ENCODE measurements at places on chromosomes 11 and 22.
A peak's percentile ranks its signal among the peaks of the same experiment; 100 is the strongest.

GRCh38 chr11:35126000-35126878 lies 12.7 kb upstream of the CD44 start:
- no peak for DNase-seq

GRCh38 chr22:38706101-38706900 lies 557 bp downstream of the GTPBP1 start:
- peak; percentile 36 for DNase-seq

GRCh38 chr22:38051900-38052862 lies 5.0 kb upstream of the PICK1 start:
- DNase-seq, result peak; percentile 94

- DNase-seq, result peak; percentile 51
Observed at GRCh38 chr11:75154646-75155569, 4.0 kb downstream of the SLCO2B1 start.

DNA sequence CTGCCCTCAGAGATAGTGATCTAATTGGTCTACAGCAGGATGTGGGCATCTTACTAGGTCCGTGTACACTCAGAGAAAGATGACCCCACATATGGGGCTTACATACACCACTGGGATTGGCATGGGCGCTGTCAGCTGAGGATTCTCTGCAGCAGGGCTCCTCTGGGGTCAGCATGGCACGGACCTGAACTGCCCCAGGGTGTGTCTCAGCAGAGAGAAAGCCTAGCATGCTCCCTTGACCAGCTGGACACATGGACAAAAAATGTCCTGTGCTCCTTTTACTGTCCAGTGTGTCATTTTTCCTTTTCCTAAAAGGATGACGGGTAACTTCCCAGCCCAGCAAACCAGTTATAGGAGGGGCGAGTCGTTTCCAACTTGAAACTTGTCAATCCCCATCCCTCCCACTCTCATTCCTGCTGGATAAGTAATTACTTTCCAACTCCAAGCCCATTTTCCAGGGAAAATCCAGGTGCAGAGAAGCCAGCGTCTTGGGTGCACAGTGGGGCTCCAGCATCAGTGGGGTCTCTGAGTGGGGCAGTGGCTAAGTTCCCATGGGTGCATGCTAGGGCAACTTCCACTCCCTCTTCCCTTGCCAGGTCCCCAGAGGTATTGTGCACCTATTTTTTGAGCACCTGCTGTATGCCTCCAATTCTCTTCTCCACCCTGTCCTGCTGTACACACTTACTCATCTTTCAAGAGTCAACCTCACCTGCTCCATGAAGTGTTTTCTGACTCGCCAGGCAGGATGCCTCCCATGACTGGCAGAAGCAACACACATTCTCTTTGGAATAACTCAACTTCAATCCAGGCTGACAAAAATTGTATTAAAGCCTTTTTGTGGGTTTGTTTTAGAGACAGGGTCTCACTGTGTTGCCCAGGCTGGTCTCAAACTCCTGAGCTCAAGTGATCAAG lies 5.0 kb downstream of the VSTM5 start:
- DNase-seq, result no peak

DNA sequence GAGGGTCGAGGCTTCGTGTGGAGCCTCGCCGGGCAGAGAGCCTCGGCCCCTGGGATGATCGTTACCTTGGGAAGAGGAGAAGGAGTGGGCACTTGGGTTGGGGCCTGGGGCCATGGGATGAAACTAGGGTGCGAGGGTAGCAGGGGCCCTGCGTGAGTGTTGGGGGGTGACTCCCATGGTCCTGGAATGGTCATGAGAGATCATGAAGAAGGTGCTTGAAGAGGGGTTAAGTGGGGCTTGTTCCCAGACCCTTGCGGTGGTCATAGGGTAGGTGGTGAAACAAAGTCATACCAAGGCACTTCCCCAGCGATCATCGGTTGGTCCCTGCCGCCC lies 284 bp downstream of the CCS start:
- no peak for DNase-seq

GRCh38 chr11:7467652-7468051 lies 17.7 kb upstream of the OLFML1 start:
- no peak for DNase-seq

DNA sequence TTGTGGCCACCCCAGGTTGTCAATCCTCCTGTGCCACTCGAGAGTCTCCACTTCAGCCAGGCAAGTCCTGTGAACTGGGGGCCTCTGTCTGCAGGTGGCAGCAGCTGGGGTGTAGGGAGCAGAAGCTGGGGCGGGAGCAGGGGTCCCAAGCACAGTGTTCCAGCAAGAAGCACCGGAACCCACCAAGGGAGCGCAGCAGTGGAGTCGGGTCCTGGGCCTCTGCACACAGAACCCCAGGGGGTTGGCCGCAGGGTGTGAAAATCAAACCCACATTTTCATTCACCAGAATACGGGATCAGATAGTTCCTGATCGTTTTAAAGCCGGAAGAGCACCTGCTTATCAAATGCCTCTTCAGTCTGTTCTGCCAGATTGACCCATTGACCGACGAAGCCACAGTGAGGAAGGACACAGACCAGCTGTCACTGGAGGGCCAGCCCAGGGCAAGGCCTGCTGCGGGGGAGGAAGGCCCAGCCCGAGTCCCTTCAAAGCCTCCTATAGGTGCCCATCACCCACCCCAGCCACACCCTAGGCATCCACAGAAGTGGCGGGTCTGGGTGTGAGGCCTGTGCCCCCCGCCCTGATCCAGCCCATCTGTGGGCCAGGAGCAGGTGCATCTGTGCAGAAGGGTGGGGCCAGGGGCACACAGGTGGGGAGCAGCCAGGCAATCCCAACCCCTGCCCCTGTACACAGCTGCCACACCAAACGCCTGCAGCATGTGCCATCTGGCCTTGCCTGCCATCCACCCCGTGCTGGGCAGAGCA lies 34.1 kb downstream of the RSPH14 start:
- DNase-seq, result no peak

DNA sequence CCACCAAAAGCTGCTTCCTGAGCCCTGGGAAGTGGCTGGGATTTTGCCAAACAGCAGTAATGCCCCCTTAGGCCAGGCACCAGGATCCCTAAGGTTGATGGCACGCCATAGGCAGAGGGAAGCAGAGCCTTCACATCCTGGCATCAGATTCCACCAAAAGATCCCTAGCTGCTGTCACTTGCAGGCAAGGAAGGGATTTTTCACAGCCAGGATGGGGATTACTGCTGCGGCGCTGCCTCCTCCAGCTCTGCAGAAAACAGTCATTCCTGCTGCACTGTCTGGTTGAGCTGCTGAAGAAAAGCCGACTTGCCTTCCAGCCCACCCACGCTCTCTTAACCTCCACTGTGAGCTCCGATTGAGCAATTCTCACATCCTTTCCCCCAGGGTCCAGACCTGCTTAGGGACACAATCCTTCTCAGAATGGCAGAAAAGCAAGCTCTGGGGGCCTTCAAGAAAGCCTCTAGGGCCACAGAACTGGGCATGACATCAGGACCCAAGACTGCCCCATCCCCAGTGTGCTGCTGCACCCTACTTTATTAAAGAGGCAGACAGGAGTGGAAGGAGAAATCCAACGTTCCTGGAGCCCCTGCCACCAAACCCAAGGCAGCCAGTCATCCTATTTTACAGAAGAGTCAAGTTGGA lies 19.9 kb downstream of the SYN3 start:
- peak; percentile 63 for DNase-seq

DNA sequence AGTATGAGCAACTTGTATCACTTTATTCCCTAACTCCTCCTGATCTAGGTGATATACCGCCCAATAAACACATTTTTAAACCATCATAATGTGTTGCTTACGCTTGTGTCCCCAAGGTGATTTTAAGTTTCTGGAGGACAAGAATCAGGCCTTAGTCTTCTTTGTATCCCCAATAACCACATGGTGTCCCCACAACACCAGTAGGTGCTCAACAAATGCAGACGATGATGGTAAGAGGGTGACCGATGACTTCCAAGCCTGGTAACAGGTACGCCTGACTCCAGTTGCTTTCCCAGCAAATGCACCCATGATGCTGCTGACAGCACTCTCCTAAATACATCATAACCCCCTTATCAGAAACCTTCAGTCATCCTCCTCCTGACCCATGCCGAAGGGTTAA lies 64.2 kb downstream of the EFCAB6 start:
- DNase-seq, result no peak

GRCh38 chr11:69874984-69875624 lies 55.9 kb upstream of the FGF3 start:
- DNase-seq, result peak; percentile 60

GRCh38 chr11:33063326-33063881 lies 24.0 kb downstream of the TCP11L1 start:
- DNase-seq, result no peak

DNA sequence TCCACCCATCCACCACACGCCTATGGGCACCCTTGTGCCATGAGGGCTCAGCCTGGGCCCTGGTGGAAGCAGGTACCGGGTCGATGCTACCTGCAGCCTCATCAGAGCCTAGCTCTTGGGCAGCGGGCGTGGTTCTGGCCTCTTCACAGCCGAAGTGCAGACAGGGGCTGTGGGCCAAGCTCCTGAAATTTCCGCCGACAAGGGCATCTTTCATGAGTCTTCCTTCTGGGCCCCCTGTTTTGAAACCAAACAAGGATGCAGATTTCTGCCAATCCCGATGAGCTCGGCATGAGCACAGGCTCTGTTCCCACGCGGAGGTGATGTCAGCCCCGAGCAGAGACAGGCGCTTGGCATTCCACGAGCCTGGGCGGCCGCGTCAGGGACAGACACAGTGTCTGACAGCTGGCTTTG lies 22.6 kb upstream of the MGAT3 start:
- peak; percentile 31 for DNase-seq

DNA sequence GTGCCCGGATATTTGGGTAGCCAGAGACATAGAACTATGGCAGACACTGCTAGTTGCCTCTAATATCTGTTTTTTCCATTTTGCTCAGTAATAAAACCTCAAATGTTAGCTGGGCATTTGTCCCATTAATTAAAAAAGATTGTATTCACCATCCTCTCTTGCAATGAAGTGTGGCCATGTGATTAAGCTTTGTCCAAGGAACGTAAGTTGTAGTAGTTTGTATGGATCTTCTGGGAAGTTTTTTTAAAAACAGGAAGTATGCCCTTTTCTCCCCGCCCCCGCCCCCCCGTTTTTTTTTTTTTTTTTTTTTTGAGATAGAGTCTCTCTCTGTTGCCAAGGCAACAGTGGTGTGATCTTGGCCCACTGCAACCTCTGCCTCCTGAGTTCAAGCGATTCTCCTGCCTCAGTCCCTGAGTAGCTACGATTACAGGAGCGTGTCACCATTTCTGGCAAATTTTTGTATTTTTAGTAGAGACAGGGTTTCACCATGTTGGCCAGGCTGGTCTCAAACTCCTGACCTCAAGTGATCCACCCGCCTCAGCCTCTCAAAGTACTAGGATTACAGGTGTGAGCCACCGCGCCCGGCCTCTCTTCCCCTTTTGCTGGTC lies 1.7 kb upstream of the TMEM135 start:
- DNase-seq, result no peak

- DNase-seq, result no peak
Observed at GRCh38 chr22:41482319-41482935, 13.5 kb downstream of the ACO2 start.

DNA sequence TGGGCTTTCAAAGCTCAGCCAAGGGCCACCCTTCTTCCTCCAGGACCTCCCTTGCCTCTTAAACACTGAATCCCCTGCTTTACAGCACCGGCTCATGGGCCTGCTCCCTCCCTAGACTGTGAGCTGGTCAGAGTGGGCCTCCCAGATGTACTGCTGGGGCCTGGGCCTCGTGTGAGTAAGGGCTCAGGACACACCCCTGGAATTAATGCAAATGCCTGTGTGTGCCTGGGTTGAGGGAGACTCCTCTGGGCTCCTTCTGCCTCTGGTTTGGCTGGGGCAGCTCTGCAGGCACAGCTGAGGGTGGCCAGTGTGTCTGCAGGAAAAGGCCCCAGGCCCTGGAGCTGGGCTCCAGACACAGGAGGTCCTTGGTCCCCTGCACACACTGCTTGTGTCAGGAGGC lies 24.2 kb downstream of the ALX4 start:
- DNase-seq, result peak; percentile 74

DNA sequence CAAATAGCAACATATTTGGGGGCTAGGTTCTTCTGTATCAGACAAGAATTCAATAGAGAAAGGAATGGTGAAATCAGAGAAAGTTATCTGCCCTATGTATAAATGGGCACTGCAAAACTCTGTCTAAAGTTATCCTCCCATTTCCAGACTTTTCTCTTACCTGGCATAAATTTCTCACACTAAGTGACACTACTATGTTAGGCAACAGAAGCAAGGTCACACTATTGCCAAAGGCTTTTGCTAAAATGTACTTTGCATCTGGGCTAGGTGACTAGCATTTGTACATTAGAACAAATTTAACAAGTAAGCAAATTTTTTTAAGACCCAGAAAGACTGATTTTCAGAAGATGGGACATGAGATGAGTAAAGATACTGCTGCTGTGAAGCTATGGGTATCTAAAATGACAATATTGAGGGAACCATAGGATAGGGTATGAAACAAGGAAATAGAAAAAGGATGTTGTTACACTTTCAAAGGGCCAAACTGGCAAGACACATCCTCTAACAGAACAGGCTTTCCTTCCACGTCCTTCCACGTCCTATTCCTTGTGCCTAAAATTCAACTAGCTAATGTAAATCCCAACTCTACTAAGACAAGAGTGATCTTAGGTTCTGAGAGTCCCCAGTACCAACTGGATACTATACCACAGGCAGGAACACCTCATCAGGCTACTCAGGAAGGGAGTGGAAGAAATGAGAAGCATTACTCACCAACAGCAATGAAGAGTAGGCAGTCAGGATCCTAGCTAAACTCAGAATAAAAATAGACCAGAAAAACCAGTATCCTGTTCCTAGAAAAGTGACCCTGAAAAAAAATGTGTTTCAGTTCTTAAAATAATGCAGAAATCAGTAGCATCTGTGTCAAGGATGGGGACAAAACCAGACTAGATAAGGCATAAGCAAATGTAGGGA lies 22.6 kb downstream of the GDPD4 start:
- no peak for DNase-seq

DNA sequence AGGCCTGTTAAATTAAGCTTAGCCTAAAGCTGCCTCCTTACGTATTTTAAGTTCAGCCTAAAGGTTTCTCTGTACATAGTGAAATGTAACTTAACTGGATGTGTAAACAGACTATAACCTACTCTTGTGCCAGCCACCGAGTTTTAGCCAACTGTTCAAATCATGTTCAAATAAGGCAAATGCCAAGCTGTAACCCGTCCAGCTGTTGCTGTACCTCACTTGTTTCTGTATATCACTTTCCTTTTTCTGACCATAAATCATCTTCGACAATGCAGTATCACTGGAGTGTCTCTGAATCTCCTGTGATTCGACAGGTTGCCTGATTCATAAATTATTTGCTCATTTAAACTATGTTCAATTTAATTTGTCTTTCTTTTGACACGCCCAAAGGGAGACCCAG lies 4.0 kb upstream of the PLAAT5 start:
- no peak for DNase-seq

DNA sequence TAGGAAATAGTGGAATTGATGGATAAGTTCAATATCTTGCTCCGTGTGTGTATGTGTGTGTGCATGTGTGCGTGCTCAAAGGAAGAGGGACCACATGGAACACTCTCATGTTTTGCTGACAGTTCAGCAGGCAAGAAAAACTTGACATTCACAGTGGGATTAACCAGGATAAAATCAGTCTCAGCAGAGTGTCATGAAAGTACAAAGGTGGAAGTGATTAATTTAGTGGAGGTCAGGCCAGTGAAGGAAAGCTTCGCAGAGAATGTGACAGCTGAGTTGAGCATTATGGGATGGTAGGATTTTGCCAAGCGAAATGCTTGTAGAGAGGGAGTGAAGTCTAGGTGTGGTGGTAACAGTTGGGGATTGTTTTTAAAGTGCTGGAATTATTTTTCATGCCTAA lies 15.7 kb upstream of the FBXO3 start:
- DNase-seq, result no peak

Data from ELF-1 (cell line).